ENCODE measurements at places on chromosomes 2 and 18.

GRCh38 chr2:212595036-212595654 is 56.5 kb upstream of the ERBB4 start:
- no peak for DNase-seq

GRCh38 chr2:104616856-104617255 is 237.1 kb upstream of the POU3F3 start:
- no peak for DNase-seq

DNA sequence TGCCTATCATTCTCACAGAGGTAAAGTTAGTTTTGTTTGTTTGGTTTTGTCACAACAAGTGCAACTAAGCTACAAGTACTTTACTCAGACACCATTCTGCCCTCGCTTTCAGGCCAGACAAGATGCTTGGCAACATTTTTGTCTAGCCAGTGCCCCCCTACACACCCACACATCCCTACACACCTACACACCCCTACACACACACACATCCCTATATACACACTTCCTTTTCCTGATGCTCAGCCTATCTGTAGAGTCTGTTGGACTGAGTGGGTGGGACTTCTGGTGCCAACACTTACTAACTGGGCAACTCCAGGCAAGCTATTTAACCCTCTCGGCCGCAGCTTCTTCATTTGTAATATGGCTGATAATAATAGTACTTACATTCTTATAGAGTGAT is 161.4 kb downstream of the ALK start:
- DNase-seq, result no peak

GRCh38 chr2:104402825-104403224 is 451.1 kb upstream of the POU3F3 start:
- DNase-seq, result no peak

GRCh38 chr2:60498816-60499429 is 54.5 kb downstream of the BCL11A start:
- no peak for DNase-seq

GRCh38 chr2:145022666-145023333 is 502.9 kb upstream of the ZEB2 start:
- DNase-seq, result no peak

- no peak for DNase-seq
Observed at GRCh38 chr2:54676656-54677055, 46.8 kb upstream of the EML6 start.

GRCh38 chr2:137952586-137953129 is 11.6 kb upstream of the HNMT start:
- DNase-seq, result no peak

DNA sequence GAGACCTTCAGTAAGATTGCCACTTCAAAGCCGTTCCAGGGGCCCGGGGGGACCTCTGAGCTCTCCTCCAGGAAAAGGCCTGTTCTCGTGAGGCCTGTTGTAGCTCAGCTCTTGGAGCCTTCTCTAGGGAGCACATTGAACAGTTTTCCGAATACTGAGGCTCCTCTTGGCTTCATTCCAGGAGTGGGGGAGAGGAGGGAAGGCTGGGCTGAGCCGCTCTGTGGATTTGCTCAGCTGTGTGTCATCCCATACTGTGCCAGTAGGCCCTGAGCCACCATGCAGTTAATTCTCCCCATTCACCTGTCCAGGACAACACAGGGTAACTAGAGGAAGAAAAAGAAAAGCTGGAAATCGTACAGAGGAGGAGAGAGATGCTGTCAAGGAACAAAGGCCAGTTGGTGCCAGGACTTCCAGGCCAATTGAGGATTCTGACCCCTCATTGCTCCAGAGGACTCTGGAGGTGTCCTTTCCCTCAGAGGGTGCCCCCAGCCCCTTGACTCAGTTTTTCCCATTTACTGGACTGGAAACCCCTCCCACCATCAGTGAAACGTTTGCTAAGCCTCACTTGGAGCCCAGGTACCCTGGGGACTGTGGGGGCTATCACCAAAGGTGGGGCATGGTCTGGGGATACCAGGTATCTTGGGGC is 41.4 kb downstream of the HS1BP3 start:
- no peak for DNase-seq

GRCh38 chr2:70443726-70444125 is 109.9 kb downstream of the TGFA start:
- no peak for DNase-seq

DNA sequence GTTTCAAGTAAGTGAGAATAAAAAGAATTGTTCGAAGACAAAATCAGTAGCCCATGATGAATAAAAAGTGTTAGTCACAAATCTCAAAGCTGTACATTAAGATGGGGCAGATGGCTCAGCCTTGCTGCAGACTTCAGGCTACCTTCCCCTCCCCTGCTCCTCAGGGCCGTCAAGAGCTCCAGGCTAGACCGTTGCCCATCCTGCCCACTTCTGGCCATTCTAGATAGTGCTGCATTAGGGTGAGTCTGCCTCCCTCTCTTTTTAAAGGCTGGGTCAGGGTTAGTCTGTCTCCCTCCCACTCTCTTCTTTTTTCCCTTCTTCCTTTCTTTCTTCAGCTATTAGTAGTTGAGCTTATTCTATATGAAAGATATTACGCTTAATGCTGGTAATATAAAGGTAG is 86.0 kb downstream of the MAPRE2 start:
- no peak for DNase-seq

DNA sequence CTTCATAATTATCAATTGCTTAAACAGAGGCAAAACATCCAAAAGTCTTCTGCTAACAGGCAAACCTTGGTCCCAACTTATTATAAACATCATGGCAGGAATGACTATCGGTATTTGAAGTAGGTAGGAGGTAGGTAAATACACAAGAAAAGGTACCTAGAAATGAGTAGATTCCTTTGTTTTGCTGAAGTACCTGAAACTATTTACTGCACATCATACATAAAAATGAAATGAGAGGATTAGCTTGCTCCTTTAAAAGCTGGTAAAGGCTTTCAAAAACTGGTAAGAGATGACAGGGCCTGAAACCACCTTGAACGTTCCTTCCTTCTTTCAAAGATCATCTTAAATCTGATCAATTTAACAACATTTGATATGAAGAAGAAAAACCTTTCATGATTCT is 55.2 kb upstream of the MAPRE2 start:
- DNase-seq, result no peak

- DNase-seq, result no peak
Observed at GRCh38 chr18:40631319-40631718, 1323.7 kb upstream of the PIK3C3 start.

GRCh38 chr2:229375251-229375650 is 104.2 kb upstream of the PID1 start:
- no peak for DNase-seq

DNA sequence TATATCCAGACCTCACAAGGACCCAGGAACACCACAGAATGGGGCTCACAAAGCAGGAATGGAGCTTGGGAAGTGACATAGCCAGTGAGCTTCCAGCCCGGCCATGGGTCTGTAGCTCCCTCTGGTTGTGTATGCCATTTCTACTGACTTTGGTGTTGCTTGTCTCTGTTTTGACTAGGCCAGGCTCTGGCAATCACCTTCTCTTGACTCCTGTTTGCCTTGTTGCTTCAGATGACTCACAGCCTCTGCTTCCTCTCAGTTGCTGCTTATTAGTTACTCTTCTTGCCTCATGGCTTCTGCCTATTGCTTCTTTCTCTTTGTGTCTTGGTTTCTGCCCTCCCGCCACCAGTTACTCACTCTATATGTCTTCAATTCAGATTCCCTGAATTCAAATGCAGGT is 15.8 kb upstream of the IER3IP1 start:
- DNase-seq, result no peak

GRCh38 chr2:130899306-130899705 is 62.6 kb downstream of the ARHGEF4 start:
- DNase-seq, result no peak

DNA sequence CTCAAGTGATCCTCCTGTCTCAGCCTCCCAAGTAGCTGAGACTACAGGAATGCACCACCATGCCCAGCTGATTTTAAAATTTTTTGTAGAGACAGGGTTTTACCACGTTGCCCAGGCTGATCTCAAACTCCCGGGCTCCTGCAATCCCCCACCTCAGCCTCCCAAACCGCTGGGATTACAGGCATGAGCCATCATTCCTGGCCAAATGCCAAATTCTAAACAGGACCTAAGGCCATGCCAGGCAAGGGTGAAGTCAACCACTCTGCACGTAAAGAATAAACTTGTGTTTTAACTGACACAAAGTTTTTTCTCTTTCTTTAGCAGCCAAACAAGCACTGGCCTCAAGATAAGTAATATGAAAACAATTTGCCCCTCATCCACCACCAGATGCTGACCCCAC is 37.4 kb upstream of the SATB2 start:
- no peak for DNase-seq

DNA sequence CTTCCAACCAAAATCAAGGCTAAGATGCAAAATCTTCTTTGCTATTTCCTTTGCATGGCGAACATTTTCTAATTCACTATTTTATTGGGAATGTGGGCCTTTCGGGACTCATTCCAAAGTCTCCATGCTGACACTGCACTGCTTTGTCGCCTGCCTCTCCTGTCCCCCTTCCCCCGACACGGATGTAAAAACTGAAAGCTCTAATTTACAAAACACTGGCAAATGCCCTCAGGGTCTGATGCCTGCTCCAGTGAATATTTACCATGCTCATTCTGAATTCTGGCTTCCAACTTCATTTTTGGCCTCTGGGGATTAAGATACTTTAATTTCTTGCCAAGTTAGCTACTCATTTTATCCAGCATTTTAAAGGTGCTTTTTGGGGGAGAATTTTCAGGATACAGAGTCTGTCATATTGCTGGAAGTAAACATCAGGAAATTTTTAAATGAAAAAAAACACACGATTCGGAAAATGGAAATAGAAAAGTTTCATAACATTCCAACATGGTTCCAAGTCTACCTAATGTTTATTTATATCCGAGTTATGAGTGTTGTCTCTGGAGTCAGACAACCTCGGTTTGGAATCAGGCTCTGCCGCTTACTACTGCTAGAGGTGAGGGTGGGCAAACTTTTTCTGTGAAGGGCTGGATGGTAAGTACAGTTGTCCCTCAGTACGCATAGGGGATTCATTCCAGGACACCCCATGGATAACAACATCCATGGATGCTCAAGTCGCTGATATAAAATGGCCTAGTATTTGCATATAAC is 14.6 kb upstream of the LTBP1 start:
- no peak for DNase-seq

DNA sequence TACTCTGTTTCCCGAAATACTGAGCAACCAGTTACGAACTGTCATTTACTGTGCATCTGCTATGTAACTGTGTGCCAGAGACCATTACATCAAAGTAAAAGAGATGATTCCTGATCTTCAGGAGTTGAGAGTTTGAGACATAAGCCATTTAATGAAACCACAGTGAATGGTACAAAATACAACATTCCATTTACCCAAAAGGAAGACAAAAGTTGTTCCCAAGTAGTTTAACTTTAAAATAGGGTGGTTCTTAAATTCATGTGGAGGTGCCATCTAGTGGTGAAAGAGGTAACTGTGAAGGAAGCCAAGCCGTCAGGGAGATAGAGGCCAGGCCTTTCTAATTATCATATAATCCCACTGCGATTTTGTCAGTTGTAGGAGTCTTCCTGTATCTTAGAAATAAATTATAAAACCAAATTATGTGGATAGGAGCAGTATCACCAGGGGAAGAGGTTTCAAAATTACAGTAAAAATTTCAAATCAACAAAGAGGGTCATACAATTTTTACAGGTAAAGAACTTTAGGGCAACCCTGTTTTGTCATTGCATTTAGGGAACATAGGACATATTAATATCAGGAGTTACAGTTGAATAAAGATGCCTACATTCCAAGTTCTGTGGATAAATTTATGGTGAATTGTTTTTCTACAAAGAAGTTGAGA is 67.7 kb downstream of the EPAS1 start:
- DNase-seq, result no peak

DNA sequence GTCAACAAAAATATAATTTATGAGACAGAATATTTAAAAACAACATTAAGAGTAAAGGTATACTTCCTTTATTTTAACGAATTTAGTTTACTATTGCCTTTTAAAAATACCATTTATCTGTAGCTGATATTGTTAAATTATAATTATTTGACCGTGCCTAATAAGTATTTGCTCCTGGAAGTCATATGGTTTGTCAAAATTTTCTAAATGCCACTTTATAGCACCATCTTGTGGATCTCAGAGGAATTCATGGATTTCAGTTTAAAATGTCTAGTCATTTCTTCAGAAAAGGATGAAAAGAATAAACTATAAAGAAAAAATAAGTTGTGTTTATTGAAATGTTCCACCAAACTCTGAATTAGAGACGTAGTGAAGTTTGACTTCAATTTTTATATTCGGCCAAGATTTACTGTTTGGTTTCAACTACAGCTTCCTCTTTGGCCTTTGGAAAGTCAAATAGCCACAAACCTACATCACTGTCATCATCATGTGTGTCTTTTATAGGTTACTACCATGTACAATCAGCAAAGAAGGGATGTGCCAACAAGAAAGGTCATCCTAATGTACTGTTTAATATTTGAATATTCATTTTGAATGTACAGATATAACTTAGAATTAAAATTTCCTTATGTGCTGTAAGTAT is 10.3 kb upstream of the FTCDNL1 start:
- no peak for DNase-seq

Measured in T-helper 9 cell (primary cell).